ENCODE measurements at places on chromosomes 4 and X.

DNA sequence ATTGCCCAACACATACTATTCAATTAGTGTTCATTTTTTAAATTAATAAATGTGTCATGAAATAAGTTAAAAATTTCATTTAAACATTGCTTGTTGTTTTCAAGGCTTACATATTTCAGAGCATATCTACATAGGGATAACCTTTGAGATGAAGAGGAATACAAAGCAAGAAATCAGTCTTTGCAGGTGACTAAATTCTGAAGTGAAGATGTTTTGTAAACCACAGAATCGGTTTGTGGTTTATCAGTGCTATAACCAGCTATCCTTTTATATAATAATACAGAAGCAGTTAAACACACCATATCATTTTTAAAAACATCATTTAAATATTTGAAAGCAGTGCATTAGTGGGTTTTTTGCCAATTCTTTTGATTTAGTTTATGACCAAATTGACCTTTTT lies 26.9 kb downstream of the FAM241A start:
- no peak for DNase-seq

DNA sequence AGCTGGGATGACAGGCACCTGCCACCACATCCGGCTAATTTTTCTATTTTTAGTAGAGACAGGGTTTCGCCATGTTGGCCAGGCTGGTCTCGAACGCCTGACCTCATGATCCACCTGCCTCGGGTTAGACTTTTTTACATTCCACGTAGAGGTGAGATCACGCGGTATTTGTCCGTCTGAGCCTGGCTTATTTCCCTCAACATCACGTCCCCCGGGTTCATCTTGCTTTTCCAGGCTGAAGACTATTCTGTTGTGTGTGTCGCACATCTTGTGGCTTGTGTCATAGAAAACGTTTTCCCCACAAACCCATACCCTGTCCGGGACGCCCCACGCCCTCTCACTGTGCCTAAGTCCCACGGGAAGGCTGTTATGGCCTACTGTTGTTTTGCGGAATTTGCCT lies 185.3 kb downstream of the CRLF2 start:
- DNase-seq = no peak

- no peak for DNase-seq
Observed at GRCh38 chr4:84678976-84679744, 96.2 kb downstream of the CDS1 start.

GRCh38 chr4:161208564-161208963 lies 955.2 kb downstream of the FSTL5 start:
- DNase-seq = no peak

DNA sequence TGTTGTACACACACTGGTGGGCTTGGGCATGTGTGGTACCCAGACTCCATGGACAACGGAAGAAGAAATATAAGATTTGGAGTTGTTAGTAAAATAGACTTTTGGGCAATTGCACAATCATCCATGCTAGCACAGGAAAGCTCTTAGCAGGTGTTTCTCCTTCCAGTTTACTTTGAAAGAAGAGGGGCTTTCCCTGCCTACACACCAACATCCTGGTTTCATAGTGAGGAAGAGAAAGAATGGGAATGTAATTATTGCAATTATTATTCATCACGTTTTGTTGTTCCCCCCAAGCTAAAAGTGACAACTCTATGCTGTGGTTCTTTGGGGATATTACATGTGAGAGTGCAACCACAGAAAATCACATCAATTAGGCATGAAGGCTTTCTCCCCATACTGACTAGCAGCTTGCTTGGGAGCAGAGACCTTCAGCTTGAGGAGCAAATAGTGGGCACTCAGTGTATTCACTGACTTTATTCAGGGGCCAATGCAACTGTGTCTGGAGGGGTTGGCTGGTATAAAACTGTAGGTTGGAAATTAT lies 57.2 kb upstream of the PUDP start:
- DNase-seq = no peak

- DNase-seq = no peak
Observed at GRCh38 chr4:25063116-25063515, 32.4 kb upstream of the LGI2 start.

DNA sequence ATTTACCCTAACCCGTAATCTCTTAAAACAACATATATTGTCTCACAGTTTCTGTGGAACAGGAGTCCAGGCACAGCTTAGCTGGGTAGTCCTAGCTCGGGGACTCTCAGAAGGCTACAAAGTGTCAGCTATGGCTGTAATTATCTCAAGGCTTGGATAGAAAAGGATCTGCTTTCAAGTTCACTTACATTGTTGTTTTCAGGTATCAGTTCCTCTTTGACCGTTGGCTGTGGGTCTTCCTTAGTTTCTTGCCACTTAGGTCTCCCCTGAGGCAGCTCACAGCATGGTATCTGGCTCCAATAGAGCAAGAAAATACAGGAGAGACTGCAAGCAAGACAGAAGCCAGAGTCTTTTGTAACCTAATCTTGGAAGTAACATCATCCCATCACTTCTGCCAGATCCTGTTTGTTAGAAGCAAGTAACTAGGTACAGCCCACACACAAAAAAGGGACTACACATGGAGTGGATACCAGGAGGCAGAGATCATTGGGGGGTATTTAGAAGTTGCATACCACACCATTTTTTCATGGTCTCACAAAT lies 137.0 kb downstream of the MAGEB5 start:
- no peak for DNase-seq

GRCh38 chr4:183303301-183303700 lies 16.8 kb downstream of the CLDN22 start:
- DNase-seq = no peak

GRCh38 chr4:16896881-16897750 lies 1.3 kb downstream of the LDB2 start:
- DNase-seq = no peak

DNA sequence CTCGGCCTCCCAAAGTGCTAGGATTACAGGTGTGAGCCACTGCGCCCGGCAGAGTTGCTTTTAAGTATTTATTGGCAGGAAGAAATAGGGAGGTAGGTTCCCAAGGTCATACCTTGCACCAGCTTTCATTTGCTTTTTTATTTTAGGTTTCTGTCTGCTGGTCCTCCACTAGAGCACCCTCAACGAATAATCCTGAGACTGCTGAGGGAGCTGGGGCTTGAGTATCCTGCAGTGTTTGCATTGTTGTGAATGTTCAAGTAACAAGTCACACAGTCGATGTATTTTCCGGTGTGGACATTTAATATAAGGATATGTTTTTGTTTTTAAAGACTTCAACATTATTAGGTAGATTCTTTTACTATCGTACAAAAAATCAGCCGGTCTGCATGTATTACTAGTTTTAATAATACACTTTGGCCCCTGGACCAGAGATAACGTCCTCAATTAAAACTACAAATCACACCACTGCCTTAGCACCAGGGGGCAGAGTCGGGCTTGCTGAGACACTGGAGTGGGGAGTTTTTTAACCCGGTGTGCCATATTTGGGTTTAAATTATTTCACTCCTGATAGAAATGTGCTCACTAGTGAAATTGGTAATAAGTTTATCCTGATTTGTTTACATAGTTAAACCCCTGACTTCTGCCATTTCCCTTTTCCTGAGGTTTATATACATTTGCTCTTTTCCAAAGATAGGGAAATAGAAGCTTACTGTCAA lies 11.6 kb downstream of the SMIM20 start:
- peak; percentile 34 for DNase-seq

DNA sequence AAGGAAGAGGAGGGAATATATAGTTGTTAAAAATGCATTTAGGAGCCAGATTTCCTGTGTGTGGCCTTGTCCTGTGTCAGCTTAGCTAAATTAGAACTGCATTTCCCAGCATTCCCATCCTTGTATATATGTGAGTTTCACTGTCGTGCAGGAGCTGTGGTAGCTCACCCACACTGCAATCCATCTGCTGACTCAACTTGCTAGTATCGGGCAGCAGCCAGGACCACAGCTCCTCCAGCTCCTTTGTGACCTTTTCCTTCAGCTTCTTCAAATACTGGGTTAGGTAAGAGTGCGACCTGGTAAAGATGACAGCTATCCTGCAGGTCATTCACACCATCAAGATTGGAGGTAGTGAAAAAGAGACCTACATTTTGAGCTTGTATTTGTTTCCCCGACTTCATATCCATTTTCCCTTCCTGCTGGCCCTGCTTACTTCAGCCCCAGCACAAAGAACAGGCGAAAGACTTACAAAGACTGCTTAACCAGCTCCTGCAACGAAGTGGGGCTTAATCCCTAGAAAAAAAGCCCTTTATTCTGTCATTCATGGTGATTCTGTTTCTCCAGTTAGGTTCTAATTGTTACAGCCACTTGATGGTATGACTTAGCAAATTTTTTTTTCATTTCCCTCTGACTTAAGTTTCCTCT lies 11.4 kb downstream of the ASIC5 start:
- no peak for DNase-seq

DNA sequence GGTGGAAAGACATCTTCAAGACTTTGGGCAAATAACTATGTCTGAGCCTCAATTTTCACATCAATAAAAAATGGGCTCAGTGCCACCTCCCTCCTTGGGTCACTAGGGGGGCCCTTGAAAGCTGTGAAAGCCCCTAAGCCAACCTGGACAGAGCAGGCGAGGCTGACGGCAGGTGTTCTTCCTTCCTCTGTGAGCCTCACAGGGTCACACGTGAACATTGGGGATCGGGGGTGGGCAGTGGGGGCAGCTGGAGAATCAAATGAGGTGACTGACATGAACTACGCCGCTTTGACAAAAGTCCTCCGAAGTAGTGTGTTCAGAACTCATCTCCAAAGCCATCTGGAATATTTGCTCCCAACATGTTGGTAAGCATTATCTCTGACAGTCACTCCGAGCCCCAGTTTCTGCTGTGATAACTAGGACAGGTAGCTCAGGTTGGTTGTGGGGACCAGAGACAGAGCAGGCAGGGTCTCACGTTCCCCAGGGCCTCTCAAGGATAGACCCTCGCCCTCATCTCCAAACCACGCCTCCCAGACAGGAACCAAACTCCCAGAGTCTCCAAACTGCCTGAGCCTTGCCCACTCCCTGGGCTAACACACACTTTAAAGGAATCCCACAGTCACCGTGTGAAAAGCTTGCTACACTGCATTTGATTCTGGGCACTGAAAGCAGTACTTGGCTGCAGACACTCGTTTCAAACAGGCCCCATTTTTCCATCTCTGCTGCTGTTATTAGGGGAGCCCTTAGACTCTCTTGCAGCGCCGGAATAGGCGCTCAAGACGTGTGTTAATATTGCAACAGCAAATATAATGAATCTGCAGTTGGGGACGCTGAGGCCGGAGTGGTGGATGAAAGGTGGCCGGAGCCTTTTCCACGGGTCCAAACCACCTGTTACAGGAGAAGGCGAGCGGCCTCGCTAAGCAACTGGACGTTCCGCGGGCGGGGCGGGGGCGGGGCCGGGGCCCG lies 717 bp upstream of the WFS1 start:
- DNase-seq = no peak

GRCh38 chr4:189117426-189117825 lies 823.2 kb upstream of the FRG1 start:
- no peak for DNase-seq

DNA sequence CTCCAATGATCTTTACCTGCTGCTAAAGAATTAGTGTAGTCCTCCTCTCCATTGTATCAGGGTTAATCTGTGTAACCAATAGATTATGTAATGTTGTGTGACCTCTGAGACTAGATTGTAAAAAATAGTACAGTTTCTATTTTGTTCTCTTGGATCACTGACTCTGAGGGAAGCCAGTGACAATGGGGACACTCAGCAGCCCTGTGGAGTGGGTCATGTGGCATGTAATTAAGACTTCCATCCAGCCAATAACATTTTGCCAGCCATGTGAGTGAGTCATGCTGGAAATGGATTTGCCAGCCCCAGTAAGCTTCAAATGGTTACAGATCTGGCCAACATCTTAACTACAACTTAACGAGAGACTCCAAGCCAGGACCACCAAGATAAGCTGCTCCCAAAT lies 332.3 kb downstream of the PTTG2 start:
- no peak for DNase-seq

GRCh38 chr4:121050300-121050699 lies 22.0 kb downstream of the NDNF start:
- no peak for DNase-seq

GRCh38 chr4:94758141-94758699 lies 465 bp downstream of the BMPR1B start:
- peak; percentile 46 for DNase-seq

- DNase-seq = no peak
Observed at GRCh38 chrX:101605728-101606127, 12.1 kb downstream of the ARMCX6 start.

GRCh38 chrX:135931644-135932487 lies 38.4 kb downstream of the SAGE1 start:
- peak; percentile 13 for DNase-seq

DNA sequence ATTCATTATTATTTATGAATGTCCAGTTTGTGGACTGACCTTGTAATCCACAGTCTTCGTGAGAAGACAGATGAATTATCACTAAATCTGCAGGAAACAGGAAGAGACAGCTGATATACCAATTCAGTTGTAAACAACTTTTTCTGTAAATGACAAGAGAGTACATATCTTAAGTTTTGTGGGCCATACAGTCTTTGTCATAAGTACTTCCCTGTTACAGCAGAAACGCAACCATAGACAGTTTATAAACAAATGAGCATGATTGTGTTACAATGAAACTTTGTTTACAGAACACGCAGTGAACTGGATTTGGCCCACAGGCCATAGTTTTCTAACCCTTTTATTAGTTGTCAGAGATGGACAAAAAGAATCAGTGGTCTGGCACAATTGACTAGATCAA lies 443.4 kb downstream of the PDGFC start:
- no peak for DNase-seq

- DNase-seq = no peak
Observed at GRCh38 chr4:89358935-89359638, 51.5 kb upstream of the GPRIN3 start.

GRCh38 chr4:182048871-182049270 lies 194.3 kb upstream of the TENM3 start:
- no peak for DNase-seq

DNA sequence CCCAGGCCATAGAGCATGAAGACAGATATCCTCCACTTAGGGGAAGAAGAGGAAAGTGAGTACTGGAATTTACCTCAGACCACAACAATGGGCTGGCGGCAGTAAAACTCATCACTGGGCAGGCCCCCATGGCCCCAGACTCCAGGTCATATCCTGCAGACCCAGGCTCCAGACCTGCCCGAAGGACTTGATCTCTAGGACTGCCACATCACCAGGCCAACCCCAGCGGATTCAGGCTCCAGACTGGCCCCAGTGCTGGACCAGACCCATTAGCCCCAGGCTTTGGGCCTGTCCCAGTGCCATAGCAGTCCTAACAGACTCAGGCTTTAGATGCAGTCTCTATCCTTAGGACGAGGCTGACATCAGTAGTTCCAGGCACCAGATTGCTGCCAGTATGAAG lies 190.6 kb downstream of the DLG3 start:
- DNase-seq = no peak

DNA sequence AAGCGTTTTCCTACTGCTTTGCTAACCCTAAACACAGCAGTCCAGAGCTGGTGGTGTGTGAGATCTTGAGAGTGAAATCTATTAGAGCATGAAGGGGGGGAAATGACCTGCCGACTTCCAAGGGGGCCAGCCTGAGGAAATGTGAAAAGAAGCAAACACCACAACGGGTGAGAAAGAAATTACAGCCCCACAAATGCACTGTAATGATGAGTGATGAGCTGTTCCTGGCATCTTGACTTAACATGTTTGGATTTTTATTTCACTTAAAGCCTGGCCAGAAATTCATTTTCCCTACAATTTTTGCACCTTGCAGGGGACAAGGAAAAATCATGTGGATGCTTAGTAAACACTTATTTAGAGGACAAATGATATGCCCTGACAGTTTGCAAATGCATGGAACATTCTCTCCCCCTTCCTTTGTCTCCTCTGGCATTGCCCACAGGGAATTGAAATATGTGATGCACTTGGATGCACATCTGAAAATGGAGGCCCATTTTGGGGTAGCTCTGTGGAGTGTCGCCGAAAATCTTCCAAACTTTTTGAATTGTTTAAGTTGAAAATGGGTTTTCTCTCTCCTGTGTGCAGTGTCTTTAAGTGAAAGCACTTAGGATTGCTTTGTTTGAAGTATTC lies 84.3 kb upstream of the TMEM150C start:
- no peak for DNase-seq
